ENCODE measurements at places on chromosomes 7 and 10.

DNA sequence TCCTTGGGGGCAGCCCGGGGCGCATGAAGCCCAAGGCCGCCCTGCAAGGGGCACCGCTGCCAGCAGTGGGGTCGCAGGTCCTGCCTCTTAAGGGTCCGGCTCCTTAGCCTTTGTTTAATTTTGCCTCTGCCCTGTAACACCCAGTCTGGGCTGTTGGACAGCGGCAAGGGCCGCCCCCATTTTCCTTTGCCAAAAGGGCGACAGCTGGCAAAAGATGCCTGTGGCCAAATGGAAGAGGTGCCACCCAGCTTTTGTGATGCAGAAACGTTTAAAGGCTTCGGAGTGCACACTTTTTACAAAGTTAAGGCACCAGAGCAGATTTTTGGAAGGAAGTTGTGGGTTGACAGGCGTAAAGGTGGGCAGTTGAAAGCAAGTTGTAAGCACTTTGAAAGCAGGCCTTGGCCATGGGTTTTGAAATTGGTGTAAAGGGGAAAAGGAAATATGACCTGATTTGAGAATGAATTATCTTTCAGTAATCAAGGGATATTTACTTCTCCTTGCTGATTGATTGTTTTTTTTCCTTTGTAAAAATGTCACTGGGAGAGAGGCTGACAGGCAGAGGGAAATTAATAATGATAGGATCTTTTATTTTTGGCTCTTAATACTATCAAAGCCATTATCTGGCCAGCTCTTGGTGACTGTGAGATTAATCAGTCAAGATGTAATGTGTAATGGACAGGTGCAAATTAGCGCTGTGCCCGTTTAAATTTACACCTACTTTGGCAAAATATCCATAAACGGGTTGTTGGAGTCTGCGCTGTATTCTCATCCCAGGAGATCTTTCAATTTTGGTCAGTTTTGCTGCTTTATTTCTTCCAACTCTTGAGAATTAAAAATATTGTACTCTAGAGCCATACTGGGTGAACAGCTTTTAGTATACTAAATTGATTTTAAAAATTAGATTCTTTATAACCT is 1.2 kb downstream of the CASD1 start:
- DNase-seq, result no peak

GRCh38 chr7:5697754-5698424 is 83.6 kb downstream of the RNF216 start:
- no peak for DNase-seq

- DNase-seq, result no peak
These were observed 20.4 kb downstream of the SH2B2 start for GRCh38 chr7:102306916-102307677.

DNA sequence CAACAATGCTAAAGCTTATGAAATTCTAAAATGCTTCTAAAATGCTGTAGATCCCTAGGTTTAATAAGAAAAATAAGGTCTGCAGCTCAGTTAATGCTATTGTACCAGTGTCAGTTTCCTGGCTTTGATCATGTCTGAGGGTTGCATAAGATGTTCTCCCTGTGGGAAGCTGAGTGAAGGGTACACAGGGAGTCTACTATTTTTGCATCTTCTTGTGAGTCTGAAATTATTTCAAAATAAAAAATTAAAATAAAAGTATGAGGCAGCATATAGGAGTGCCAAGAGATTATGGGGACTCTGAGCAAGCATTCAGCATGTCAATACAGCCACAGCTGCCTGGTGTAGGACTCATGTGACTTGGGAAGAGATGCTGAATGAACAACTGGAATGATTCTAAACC is 14.7 kb downstream of the CHST15 start:
- no peak for DNase-seq

GRCh38 chr10:84334811-84335210 is 6.4 kb downstream of the CCSER2 start:
- DNase-seq, result no peak

DNA sequence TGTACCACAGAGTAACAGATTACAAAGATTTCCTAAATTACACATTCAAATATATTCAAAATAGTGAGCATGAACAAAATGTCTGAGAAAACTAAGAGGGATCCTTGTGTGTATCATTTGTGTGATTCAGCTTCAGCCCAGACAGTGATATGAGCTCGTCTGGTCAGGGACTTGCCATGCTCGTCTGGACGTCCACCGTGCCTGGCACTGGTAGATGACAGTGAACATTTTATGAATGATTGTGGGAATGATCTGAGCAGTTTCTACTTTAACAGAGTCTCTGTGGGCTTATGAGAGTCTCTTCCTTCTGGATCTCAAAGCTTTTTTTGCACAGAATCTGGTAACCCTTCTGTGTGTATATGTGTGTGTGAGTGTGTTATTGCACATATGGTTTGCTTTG is 34.2 kb upstream of the ANKRD2 start:
- no peak for DNase-seq

DNA sequence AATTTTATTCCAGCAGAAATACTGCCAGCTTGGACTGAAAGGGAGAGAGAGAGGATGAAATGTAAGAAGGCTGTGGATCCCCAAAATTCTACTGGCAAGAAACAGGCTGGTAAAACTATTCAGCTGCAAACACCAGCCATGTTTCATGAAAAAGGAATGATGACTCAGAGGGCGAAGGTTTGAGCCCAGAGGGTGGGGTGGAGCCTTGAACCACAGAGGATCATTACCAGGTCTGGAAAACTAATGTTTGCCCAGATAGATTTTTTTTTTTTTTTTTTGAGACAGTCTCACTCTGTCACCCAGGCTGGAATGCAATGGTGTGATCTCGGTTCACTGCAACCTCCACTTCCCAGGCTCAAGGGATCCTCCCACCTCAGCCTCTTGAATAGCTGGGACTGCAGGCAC is 41.7 kb upstream of the NRF1 start:
- no peak for DNase-seq

- DNase-seq, result no peak
These were observed 83.7 kb downstream of the CCNY start for GRCh38 chr10:35420044-35420443.

GRCh38 chr7:78055001-78055573 is 256.5 kb downstream of the PHTF2 start:
- DNase-seq, result no peak

GRCh38 chr10:51748959-51749358 is 49.6 kb upstream of the CSTF2T start:
- no peak for DNase-seq

DNA sequence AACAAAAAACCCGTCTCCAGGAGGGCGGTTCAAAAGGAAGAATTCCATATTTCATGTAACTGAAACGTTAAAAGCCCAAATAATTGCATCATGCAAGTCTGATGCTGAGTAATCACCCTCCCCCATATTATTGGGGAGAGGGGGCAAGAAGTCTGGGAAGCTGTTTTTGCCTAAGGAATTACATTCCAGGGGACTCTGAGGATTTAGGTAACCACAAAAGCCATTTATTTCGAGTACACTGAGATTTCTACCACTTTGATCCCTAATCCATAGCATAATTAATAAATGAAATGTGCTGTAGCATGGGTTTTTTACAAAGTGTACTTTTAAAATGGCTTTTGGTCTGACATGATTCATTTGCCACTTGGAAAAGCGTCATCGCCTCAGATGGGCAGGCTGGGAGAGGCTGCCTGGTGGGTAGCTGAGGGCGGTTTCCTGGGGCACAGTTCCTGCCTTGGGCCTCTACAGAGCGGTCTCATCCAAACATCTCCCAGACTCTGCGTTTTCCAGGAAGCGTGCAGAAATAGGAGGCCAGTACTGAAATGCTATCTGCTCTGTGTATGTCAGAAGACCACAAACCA is 106.5 kb downstream of the TCF7L2 start:
- no peak for DNase-seq

DNA sequence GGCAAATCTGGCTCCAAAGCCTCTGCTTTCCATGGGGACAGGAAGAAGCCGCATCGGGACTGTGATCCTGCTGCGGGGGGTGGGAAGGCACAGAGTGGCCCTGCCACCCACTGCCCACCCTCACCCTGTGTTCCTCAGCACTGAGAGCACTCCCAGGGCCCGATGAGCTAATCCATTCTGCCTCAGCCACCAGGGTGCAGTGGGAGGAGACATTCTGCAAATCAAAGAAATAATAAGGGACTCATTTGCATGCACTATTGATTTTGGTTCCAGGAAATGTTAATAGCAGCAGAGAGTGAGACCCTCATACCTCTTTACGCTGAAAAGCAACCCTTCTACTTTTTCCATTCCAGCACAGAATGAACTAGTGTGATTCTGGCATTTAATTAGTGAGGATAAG is 572.8 kb downstream of the INHBA start:
- no peak for DNase-seq

DNA sequence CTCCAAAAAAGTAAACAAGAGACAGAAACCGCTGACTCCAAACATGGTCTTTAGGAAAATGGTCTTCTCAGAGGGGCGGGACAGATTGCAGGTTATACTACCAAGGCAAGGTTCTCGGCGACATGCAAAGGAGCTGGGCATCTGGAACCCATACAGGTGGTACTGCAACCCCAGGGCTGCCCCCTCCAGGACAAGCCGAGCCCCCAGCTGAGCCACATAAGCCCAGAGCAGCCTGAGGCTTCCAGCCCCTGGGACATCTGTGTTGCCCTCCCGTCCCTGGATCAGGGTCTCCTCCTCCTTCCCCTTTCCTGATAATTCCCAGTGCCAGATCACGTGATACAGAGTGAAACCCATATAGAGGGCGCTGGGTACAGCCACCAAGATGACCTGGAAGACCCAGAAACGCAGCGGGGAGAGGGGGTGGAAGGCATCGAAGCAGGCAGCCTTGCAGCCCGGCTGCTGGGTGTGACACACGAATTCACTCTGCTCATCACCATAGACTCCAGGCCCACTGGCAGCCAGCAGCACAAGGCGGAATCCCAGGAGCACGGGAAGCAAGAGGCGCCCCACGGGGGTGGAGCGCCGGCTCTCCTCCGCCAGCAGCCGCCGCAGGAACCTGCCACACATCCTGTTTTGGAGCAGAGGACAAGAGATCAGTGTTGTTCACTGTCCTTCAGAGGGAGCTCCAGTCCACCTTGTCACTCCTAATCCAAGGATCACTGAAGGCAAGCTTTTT is at the start of gene GJC3:
GJC3 (minus strand) TSS at position 627 of the 736 bp plus-strand sequence; CDS start at position 627, 0 bp downstream.
- no peak for DNase-seq

GRCh38 chr10:50420196-50420595 is 168.9 kb upstream of the ASAH2 start:
- DNase-seq, result no peak

GRCh38 chr10:13102002-13102794 is 2.2 kb downstream of the OPTN start:
- DNase-seq, result no peak

- DNase-seq, result no peak
These were observed 87.8 kb downstream of the TBXAS1 start for GRCh38 chr7:139916717-139917395.

GRCh38 chr7:144575456-144575855 is 172.0 kb upstream of the NOBOX start:
- DNase-seq, result no peak

DNA sequence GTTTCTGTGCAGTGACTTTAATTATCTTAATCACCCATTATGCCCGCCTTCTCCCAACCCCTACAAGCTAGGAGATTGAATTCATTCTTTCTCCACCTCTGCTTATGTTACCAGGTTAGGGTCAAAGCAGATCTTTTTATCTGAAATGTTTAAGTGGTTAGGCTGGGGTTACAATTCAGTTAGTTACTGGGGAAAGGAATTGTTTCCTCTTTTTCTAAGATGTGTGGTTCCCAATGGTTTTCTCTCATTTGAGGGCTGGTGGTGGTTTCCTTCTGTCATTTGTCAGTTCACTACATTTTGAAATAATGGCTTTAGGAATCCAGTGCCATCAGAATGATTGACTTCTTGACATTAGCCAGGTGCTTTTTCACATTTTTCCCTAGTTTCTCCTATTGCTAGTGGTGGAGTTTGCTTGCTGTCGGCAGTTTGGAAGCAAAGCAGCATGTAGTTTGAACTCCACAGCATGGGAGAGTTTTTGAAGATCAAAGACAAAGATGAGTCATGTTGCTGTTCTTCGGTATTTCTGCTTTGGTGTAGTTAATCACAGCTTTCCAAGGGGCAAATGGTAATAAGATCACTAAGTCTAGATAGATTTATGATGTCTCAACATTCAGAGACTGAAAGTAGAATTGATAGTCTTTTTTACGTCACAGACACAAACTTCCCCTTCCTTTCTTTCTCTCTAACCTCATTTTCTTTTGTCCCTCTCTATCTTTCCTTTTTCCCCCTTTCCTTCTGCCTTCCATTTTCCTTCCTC is 168.2 kb downstream of the SND1 start:
- no peak for DNase-seq

DNA sequence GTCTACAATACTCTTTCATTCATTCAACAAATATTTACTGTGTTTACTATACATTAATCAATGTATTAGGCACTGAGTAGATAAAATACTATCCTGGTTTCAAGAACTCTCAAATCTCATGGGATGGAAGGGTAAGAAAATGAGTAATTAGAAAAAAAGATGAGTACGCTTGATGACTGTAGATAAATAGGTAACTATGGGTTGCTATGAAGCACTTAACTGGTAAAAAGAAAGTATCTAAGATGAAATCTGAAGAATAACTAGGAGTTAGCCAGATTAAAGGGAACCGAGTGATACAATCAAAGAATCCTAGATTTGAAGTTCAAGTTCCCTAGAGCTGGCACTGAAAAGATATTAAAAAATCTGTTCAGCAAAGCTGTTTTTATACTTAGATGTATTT is 62.1 kb downstream of the IQUB start:
- no peak for DNase-seq

GRCh38 chr10:15791816-15792524 is 68.3 kb downstream of the MINDY3 start:
- no peak for DNase-seq

GRCh38 chr7:54946764-54947163 is 72.1 kb upstream of the EGFR start:
- DNase-seq, result no peak

GRCh38 chr10:15368101-15368855 is 2.8 kb downstream of the FAM171A1 start:
- no peak for DNase-seq

DNA sequence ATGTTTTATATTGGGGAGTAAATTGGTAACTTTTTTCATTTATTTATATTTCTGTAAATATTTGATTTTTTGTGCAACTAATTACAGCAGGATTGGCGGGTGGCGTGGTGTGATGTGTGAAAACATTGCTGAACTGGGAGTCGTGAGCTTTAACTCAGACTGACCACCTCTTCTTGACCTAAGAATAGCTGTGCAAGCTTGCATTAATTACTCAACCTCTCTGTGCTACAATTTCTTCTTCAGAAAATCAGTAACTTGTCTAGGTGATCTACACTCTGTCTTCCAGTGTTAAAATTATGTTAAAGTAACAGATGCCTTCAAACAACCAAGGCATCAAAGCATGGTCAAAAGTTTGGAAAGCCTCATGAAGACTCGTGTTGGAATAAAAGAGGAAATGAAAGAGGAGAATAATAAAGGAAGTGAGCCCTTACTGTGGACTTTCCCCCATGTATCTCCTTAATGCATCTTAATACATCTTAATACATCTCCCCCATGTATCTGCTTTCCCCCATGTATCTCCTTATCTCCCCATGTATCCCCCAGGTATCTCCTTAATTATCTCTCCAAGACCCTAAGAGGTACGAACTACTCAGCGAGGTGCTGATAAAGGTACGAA is 71.2 kb downstream of the SVIL start:
- DNase-seq, result no peak

Measured in esophagus muscularis mucosa (tissue), 4 donors.